ENCODE measurements at places on chromosomes 6 and 20.

GRCh38 chr6:118825661-118826060, 68.3 kb upstream of the ASF1A start:
- DNase-seq = no peak

DNA sequence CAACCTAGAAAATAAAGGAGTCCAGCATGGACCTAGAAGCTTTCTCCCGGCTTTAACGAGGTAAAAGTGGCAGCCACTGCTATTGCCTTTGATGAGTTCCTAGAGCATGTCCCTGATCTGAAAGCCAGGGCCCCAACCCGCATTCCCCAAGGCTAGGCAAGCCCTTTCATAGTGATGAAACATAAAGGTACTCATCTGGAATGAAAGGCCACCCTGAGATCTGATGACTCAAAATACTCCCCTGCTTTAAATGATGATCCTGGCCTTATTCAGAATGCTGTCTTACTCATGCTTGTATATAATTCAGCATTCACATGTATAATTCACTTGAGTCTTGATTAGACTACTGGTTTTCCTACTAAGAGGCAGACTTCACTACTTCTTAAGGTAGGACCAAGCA, 21.3 kb downstream of the TTPAL start:
- no peak for DNase-seq

GRCh38 chr6:44662461-44663121, 275.1 kb downstream of the CDC5L start:
- DNase-seq = no peak

- DNase-seq = no peak
These were observed 96.3 kb downstream of the GMPR start for GRCh38 chr6:16334671-16335070.

GRCh38 chr6:41633056-41633634, 5.1 kb upstream of the MDFI start:
- no peak for DNase-seq

- no peak for DNase-seq
These were observed 144.9 kb upstream of the OLIG3 start for GRCh38 chr6:137638926-137639706.

GRCh38 chr6:57222743-57223077, 603 bp upstream of the RAB23 start:
- peak; percentile 8 for DNase-seq

- DNase-seq = no peak
These were observed 82.8 kb downstream of the MBOAT1 start for GRCh38 chr6:20129290-20130088.

GRCh38 chr6:88490908-88491264, 324.7 kb upstream of the CNR1 start:
- DNase-seq = no peak

DNA sequence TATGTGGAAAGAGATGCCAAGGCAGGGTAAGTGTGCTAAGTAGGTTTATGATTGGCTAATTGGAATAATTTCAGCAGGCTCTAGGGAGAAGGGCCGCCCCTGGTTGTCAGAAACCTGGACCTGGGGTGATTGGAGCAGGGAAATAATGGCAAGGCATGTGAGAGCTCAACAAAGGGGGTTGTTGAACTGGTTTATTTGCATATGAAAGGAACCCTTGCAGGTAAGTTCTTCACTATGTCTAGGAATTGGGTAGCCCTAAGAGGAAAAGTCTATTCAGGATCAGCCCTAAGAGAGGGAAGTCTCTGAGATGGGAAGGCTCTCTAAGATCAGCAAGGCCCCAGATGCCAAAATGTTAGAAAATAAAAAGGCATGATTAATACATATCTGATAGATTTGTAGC, 175.4 kb upstream of the PRND start:
- no peak for DNase-seq

DNA sequence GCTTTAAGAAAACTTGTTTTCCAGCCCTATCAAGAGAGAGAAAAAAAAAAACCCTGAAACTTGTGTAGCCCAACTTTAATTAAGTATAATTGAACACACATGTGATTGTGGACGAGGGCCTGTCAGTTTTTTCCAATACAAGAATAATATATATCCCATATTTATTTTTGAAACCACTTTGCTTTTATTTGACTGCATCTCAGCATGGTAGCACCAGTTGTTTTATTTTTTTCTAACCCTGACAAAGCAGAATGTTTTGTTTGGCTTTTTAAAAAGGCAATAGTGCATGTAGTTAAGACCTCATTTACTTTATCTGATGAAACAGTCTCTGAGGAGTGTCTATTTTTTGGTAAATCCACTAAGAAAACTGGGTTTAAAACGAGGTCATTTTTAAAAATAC, 257.7 kb downstream of the CDKAL1 start:
- DNase-seq = no peak

Data from hindlimb muscle (tissue), 1 donor.